Myocyte (in vitro differentiated cells): ENCODE measurements at places on chromosomes 7 and 10.

DNA sequence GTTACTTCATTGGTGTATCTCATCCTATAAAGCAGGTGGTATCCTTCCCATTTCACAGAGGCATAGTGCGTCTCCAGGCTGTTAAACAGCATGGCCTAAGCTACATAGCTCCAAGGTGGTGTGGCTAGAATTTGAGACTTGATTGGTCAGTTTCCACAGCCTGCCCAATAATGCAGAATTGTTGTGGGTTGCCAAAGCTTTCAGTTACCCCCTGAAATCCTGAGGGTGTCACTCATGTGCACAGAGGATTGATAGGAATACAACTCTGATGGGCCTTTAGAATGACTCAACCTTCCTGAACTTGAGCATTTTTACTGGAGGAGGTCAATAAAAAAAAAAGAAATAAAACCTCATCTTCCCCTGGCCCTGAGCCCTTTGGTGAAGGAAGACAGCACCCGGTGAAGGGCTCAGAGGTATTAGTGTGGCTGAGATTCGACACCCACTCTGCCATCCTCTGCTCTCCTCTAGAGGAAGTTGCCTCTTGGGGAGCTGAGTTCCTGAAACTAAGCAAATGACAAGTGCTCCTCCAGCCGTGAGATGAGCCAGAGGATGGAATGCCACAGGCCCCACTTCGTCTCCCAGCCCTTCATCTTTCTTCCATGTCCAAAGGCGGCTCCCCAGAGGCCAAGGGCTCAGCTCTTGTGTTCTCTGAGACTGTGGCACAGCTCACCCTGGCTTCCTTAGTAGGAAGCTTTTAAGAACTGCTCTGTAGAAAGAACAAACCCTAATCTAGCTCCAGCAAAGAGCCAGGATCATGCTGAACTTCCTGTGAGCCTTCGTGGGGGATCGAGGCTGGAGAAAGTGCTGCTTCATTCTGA is 1.0 kb downstream of the ACSL5 start:
- no peak for DNase-seq

- peak; percentile 74 for DNase-seq
These were observed 8.7 kb upstream of the BHLHA15 start for GRCh38 chr7:98202367-98203195.

DNA sequence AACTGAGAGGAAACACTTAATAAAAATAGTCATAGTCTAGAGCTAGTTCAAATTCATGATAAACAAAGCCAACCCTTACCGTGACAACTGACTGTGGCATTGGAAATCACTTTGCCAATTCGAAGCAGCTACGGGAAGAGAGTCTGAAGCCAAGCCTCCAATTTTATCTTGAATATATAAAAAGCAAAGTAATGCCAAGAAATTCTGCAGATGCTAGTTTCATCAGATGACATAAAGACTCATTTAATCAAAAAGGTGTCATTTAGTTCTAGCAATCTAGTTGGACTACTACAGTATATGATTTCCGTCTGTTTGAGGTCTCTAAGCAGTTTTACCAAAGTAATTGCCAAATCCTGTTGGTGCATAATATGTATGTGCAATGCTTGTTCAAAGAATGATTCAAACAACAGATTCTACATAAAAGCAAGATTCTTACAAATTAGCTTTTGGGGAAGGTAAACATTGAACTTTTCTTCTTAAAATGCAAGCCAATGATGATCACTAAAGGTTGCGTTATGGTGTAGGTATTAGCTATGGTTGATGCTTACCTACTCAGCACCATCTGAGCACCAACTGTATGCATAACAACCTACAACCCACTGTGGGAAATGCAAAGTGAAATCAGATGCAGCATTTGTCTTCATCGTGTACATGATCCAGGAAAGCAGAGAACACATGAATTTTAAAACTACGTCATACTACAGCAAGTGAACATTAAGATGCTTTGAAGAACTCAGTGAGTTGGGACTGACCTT is 2.8 kb downstream of the FAM171A1 start:
- no peak for DNase-seq

DNA sequence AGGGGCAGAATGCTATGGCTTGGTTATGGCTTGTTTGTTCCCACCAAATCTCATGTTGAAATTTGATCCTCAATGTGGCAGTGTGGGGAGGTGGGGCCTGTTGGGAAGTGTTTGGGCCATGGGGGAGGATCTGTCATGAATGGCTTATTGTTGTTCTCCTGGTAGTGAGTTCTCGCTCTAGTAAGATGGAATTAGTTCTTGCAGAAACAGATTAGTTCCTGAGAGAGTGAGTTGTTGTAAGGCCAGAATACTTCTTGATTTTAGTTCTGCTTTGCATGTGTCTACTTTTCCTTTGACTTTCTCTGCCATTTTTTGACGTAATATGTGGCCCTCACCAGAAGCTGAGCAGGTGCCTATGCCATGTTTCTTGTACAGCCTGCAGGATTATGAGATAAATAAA is 188.2 kb downstream of the KIF20B start:
- DNase-seq = no peak

DNA sequence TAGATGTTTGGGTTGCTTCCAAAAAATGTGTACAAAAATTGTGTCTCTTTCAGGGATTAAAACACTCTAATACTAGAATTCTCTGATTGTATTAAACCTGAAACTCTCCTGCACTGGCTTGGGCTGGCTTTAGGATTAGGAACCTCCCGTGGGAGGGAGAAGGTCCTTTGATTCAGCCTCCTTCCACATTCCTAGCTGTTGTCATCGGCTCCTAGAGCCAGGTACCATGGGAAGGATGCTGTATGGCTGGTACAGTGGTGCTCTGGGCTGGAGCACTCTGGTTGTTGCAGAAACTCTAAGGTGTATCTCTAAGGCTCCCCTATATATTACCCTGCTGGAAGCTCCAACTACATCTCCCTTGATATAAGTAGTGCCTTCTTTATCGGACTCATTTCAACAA is 245.2 kb upstream of the FOXK1 start:
- DNase-seq = no peak

DNA sequence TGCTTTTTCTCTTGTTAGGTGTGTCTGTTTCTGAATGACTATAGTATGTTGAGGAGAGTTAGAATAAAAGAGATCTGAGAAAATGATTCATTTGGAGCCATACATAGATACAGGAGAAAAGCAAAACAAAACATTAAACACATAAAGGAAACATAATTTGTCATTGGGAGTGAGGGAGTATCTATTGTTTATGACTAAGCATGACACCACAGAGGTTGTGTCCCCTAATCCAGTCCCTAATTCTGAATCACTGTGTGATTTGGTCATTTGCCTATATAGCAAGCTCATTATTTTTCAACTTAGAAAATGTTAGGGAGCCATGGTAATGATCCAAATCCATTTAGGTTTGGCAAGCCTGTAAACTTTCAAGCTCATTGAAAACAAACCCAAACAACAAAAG is 132.3 kb upstream of the BMPER start:
- no peak for DNase-seq

- DNase-seq = no peak
These were observed 102.4 kb downstream of the EXOC4 start for GRCh38 chr7:133355325-133355708.

DNA sequence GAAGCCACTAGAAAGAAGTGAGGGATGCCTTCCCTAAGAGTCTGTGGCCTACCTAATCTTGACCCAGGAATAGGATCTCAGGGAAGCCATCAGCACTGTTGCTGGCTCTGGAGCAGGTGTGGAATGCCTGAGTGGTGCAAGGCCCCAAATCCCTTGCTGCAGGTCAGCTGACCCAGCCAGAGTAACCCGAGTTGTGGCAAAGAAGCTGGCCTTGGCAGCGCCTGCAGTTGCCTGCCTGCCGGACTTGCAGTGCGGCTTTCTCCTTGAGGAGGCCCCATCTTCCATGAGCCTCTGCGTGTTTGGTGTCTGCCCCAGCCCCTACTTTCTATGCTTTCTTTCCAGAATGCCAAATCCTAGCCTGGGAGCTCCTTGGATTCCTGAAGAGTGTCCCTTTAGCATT is 5.8 kb downstream of the KIAA1217 start:
- peak; percentile 34 for DNase-seq

- peak; percentile 17 for DNase-seq
These were observed 232.7 kb upstream of the TAC1 start for GRCh38 chr7:97499204-97499603.

GRCh38 chr7:157395206-157395605 is 58.4 kb downstream of the DNAJB6 start:
- no peak for DNase-seq

DNA sequence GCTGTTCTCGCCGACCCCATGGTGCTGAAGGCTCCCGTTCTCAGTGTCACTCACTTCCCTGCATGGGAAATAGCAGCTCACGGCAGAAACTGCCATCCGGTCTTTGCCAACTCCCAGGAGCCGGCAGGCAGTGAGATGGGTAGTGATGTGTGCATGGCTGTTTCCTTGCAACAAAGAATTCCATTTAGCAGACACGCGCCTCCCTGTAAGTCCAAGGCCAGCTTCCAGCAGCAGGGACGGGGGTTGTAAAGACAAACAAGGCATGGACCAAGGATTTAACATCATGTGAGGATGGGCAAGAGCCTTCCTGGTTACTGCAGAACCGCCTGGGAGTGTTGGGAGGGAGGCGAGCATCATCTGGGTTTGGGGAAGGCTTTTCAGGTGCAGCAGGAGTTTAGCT is 273.1 kb downstream of the GLRX3 start:
- DNase-seq = no peak

GRCh38 chr10:52775132-52775647 is 2.6 kb upstream of the MBL2 start:
- no peak for DNase-seq

DNA sequence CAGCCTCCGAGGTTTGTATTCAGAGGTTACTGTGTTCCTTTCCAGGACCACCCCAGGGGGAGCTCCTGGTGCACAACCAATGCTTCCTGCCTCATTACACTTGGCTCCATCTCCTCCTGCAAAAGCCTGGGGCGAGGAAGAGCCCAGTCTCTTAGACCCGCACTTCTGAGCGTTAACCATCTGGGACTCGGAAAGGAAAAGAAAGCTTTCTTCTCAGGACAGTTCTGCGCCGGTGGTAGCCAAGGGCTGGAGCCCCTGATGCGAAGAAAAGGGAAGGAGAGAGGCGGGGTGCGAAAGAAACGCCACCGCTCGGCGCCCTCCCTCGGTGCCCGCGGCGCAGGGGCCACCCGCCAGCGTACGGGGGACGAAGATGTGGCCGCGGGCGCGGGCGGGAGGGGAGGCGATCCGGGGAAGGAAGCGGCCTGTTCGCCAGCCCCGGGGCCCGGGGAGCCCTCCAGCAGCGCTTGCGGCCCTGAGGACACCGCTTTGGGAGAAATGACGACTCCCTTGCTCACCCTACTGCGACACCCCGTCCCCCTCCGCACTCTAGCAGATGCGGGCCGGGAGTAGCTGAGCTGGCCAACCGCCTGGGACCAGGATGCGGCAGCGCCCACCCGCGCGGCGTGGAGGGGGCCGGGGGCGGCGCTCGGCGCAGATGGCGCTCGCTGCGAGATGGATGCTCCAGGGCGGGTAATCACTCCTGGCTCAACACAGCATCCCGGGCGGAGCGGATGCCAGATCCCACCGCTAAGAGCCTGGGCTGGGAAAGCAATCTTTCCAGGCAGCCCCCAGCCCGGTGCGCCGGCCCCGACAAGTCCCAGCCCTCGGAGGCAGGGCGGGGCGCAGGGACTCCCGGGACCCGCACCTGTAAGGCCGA is 1.3 kb downstream of the NRCAM start:
- DNase-seq = peak; percentile 70

DNA sequence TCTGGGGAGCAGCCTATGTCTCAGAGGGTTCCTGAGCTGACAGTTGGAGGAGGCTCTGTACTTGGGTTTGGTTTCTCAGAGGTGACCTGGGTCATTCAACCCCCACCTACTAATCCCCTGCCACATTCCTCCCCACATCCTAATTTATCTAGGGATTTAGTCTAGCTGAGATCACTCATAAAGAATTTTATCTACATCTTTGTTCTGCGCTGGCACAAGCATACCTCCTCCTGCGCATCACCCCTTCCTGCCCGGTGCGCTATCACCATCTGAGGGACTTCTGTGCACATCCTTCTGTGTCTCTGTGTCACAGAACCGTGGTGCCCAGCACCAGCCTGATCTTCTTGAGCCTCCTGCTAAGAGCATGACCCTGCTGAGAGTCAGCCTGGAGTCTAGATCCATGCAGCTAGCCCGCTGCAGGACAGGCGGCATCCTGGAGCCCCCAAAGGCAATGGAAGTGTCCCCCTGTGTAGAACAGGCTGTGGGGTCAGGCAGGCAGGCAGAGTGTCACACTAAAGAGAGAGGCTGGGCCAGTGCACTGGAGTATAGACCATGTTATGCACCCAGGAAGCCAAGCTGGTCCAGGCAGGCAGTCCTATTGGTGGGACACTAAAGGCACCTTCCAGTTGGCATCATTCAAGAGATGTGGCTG is 63.6 kb downstream of the ARHGAP22 start:
- DNase-seq = no peak

GRCh38 chr7:152355474-152356057 is 80.2 kb downstream of the KMT2C start:
- no peak for DNase-seq

- no peak for DNase-seq
These were observed 166.9 kb downstream of the PARD3 start for GRCh38 chr10:34647875-34648865.

GRCh38 chr10:78316451-78316931 is 282.8 kb downstream of the RPS24 start:
- DNase-seq = peak; percentile 51

DNA sequence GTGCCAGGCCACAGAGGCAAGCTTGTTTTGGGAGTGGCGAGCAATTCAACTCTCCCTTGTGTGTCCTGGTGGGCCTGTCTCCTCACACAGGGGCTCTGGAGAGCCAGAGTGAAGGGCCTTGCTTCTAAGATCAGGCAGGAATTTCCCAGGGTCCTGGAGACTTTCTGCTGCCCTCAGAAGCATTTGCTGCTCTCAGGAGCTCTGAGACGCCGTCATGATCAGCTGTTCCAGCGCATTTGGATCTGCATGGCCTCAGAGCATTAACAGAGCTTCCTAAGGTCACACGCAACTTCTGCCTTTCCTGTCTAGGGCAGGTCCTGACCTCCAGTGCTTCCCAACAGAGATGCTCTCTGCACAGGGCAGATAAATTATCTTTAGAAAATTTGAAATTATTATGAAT is 52.2 kb upstream of the C10orf90 start:
- DNase-seq = no peak

DNA sequence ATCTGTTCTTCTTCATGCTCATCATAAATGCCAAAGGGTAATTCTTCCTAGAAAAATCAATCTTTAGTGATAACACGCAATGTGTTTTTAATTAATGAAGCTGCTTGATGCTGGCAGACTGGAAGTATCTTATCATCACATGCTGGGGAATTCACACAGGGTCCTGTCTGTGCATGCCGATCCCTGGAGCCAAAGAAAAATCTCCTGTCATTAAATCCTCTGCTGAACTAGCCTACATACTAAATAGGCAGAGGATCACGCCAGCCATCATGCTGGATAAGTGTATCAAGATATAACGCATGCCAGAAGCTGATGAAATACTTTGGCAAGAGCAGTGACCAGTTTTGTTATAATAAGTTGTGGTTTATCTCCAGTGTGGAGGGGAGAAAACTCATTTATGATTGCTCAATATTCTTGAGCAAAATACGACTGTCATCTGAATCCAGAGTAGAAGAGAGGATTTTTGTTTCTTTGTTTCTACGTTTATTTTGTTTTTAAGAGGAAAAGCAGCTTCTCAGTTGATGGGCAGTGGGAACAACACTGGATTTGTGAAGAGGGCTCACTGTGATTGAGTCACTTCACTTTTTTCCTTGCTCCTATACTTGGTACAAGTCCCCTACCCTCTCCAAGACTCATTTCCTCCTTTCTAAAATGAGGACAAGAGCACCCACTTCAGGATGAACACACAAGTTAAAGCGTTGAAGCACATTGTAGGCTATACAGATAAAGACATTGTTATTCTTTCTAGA is 649.1 kb downstream of the TNS3 start:
- DNase-seq = peak; percentile 90

- DNase-seq = peak; percentile 42
These were observed 68.0 kb downstream of the LANCL2 start for GRCh38 chr7:55432939-55433784.
